ENCODE measurements at places on chromosomes 3 and 15.

GRCh38 chr3:45226206-45226915 is at the start of gene TMEM158:
Gene TMEM158 (minus strand): TSS chr3:45226287. CDS start chr3:45226027, 260 bp downstream.
- ATAC-seq = peak; percentile 91

GRCh38 chr15:50904211-50904610 is 4.3 kb upstream of the AP4E1 start:
- ATAC-seq = no peak

DNA sequence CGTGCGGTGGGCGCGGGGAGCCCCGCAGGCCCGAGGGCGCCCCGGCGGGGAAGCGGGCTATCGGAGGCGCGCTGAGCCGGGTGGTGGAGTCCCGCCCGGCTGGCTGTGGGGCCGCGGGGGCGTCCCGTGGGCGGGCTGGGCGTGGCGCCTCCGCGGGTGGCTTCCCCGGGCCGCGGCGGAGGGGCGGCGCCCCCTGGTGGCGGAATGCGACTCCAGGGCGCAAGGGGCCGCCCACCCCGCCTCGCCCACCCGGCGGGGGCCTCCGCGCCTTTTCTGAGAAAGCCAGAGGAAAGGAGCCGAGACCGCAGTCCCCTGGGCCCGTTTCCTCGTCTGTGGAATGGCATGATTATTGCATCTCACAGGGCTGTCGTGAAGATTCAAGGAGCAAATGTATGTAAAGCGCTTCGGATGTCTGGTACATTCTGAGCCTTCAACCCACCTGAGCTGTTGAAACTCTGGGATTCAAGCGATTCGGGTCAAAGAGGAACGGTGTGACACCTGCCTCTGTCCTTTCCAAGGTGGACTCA is 31.9 kb upstream of the RAB6B start:
- ATAC-seq = peak; percentile 81

GRCh38 chr15:83398626-83399025 is 48.5 kb upstream of the SH3GL3 start:
- no peak for ATAC-seq

- ATAC-seq = no peak
Observed at GRCh38 chr15:25268166-25268565, 170.7 kb downstream of the UBE3A start.

DNA sequence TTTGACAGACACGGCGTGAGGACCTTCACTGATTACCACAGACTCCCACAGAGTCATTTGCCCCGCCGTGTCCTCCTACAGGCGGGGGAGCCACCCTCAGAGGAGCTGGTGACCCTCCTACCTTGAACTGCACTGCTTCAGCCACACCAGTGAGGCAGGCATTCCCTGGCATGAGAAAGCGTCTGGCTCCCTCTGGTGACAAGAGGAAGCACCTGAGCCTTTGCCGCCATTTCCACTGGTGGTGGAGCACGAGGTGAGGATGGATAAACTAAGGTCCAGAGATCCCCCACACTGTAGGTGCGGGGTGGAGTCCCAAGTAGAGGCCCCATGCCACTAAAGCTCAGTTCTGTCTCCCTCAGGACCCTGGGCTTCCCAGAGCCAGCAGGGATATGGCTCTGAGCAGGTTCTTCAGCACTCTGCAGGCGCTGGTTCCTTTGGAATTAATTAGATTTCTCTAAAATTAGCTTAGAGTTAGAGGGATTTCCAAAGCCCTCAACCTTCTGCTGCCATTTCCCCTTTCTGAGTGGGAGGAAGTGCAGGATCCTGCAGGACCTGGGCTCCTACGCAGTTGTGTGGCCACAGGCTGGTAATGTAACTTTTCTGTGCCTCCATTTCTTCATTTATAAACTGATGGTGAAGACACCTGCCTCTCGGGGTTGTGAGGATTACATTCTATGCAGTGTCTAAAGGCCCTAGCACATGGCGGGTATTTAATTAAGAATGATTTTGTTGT is 224.0 kb downstream of the SLCO3A1 start:
- peak; percentile 57 for ATAC-seq
